ENCODE measurements at places on chromosomes 2 and 18.

- no peak for DNase-seq
Measured at GRCh38 chr18:27213123-27213717, 28.1 kb upstream of the CHST9 start.

DNA sequence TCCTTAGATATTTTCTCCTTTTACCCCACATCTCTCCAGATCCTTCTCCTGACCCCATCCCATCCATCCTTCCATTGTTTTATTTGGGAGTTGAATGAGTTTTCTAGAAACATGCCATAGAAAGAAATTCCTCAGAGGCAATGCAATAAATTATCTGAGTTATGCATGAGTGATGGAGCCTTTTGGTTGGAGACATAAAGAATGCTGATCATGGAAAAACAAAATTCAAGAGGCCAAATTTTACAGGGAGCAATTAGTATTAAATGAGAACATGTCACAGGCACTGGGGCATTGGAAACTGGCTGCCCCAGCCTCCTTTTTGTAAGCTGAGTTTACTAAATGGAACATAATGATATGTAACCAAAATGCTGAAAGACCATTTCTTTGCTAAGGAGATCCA lies 74.2 kb upstream of the LCLAT1 start:
- no peak for DNase-seq

DNA sequence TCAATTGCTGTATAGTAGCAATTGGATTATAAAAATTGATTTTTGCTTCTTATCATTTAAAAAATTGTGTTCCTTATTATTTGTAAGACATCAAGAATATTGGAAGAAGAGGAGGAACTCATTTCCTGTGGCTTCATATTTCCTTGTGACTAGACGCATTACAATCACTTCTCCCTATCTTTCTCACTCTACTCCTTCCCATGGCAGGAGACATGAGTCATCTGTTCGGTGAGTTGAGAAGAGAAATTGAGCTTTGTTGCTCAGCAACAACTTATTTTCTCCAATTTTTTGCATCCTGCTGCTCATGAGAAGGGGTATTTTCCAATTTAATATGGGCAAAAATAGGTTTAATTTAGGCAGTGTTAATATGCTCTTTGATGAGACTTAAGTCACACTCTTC lies 1783.9 kb downstream of the SUCLG1 start:
- DNase-seq: no peak

DNA sequence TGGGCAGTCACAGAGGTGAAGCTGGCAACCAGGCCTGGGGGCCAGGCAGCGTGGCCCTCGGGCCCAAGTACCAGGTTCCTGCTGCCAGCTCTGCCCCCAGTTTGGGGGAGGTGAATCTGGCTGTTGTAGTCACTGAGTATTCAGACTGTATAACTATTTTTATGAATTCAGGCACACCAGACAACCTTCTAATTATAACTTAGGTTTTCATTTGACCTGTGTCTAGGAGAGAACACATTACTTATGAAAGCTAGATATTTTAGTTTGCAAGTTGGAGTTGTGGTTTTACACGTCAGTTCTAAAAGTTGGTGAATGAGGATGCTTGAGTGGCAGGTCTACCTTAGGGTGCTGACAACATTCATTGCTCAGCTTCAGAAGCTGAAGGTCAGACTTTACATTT lies 71.7 kb downstream of the LIMS1 start:
- DNase-seq: no peak

DNA sequence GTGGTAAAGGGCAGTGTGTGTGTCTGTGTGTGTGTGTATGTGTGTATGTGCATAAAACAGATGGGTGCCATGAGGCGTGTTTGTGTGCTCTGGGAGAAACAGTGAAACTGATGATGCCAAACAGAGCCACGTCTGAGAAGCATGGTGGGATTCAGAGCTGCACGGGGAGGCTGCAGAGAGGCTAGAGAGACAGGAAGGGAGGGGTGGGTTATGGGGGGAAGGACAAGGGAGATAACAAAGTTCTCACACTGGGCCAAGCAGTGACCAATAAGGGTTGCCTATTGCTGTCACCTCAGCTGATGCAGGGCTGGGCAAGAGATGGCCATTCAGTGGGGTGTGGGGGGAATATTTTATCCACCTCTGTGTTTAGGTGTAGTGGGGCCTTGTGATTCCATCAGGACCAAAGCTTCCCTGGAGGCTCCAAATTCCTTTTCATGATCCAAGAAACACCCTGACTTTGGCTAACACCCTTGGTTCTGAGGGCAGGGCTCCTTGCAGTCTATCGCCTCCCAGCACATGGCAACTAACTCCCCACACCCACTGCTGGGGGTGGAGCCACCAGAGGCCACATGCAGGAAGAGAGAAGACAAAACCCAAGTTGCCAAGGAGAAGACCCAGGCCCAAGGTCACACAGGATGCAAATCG lies 54.2 kb upstream of the POMC start:
- no peak for DNase-seq

DNA sequence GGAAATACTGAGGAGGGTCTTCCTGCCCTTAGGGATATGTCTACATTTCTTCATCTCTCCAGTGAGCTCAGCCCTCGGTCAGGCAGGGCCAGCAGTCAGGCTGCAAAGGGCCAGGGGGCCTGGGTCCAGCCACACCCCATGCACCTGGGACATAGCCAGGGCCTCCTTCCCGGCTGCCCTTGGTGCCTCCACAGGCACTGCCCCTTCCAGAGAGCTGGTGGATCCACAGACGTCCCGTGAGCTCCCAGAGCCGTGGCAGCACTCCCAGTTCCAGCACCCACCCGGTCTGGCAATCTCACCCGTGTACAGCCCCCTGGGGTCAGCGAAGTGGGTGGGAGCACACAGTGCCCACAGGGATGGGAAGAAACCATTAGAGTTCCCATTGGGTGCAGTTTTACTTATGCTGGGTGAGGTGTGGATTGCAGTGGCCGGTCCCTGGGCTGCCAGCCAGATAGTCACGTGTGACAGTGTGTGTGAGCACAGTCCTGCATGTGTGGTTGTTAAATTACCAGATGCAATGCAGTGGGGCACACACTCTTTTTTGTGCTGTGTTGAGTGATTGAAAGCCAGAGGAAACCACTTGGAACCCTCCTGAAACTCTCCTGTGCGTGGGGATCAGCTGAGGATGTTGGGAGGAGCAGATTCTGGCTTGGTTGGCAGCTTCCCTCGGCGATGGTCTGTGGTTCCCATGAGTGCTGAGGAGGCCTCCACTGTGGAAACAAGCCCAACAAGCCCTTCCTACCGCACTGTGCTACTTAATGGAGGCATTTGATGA lies 131.0 kb downstream of the SNTG2 start:
- peak; percentile 59 for DNase-seq

DNA sequence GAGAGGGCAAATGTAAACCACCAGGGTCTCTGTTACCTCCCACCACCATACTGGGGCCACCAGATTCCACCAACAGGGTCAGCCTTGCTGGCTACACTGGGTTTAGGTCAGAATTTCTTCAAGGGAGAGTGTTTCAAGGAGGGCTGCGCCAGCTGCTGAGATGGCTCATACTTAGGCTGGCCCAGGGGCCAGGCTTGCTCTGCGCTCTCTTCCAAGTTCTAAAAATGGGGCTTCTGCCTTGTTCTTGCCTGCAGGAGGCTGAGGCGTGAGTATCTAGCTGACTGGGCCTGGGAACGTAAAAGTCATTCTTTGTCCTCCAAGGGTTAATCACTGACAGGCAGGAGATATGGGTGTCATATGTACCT lies 28.1 kb downstream of the MRPL33 start:
- peak; percentile 84 for DNase-seq

DNA sequence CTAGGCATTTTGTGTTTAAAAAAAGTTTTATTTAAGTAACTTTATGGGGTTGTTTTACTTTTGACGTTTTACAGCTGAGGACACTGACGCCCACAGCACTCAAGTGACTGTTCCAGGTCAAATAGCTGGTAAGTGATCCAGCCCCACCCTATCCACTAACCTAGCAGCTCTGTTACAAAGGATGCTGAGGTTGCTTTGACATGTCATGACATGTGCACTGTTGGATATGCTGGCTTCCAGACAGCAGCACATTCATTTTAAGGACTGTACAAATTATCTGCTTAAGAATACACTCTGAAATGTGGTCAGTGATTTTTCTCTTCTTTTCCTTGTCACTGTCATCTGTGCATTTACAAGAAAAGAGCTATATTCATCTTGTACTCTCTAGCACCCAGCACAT lies 417.5 kb downstream of the ZEB2 start:
- no peak for DNase-seq

DNA sequence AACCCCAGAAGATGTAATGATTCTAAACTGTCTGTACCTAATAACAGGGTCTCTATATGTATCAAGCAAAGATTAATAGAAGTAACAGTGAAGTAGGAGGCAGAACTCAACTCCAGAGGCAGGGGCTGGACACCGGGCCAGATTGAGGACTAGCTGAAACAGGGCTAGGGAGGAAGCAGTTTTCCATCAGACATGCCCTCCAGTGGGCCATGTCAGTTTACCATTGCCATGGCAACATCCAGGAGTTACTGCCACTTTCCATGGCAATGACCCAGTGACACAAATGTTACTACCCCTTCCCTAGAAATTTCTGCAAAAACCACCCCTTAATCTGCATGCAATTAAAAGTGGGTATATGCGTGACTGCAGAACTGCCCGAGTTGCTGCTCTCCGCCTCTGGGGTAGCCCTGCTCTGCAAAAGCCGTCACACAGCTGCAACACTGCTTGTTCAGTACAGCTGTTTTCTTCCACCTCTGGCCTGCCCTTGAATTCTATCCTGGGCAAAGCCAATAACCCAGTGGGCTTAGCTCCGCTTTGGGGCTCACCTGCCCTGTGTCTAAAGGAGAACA lies 58.7 kb downstream of the TMEM18 start:
- DNase-seq: no peak

DNA sequence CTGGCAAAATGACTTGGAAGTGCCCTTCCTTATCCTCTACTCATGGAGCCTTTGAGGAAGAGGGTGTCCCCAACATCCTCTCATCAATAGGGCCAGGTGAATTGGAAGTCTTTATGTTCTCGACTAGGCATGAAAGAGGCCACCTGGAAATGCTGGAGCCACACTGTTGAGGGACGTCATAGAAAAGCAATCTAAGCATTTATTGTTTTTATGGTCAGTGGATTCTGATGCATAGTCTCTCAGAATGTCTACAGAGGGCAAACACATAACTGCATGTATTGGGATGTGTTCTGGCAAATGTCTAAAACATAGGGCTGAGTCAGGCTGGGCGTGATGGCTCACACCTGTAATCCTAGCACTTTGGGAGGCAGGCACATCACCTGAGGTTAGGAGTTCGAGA lies 246.6 kb upstream of the SP5 start:
- DNase-seq: no peak

DNA sequence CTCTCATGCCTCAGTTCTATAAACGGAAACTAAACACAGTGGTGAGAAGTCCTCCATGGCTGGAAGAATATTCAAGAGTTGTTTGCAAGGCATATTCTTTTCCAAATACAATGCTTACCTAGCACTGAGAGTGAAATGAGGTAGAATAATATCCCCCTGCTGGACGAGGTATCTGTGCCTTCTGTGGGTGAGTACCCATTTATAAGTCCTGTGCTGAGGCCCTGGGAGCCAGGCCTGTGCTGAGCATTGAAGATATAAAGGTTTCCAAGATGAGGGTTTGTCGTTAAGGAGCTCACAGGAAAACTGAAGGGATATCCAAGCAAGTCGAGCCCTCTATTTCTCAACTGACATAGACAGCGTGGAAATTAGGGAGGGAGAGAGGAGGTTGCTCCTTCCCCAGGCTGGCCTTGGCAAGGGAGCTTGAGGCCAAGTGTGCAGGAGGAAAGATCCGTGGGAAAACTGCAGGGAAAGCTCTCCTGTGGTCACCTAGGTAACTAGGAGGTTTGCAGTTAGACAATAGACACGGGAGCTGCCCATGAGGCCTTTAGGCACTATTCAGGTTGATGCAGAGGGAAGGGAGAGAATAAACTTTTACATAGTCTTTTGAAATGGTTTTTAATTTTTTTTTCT lies 17.6 kb downstream of the PTPRM start:
- no peak for DNase-seq

DNA sequence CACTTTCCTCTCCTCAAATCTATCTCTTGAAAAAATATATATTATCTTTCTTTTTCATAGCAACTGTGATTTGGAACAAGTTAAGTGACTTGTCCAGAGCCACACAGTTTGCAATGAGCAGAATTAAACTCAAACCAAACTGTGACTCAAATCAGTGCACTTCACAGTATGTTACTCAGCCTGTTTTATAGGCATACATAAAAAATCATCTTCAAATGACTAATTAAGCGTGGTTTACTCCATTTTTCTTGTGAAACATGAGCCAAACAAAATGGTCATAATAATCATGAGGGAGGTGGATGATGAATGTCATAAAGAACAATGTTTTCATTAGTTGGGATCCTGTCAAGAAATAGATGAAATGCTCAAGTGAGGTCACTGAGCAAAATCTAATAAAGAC lies 6.1 kb upstream of the CCDC178 start:
- DNase-seq: no peak

- no peak for DNase-seq
Measured at GRCh38 chr2:210442457-210442856, 34.1 kb downstream of the LANCL1 start.

- DNase-seq: peak; percentile 88
Measured at GRCh38 chr18:55234366-55235093, 275.3 kb upstream of the CCDC68 start.

DNA sequence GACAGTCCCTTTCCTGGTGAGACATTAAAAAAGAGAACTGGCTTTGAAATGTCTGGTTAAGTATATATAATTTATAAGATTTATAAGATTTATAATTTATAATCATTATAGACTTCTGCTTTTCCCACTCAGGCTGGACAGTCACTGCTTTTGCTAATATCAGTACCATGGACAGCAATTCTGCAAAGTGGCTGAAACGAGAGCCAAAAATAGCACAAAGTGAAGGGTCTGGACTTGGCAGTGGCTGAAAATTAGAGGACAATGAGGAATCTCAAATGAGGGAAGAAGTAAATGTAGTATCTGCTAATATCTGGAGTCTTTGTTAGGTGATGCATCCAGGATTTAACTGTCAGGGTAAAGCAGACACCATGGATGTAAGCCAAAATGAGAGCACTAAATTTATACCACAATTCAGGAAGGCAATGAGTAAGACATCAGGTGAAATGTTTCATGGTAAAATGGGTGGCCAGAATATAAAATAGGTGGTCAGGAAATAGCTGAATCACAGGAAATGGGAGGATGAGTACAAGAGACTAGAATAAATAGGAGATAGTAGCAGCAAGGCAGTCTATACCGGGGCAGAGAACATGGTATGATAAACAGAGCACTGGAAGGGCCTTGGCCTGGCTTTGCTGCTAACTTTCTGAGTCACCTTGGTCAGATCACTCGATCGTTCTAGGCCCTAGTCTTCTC lies 39.6 kb upstream of the BOD1L2 start:
- peak; percentile 57 for DNase-seq

GRCh38 chr18:47883771-47884413 lies 46.6 kb downstream of the SMAD2 start:
- peak; percentile 77 for DNase-seq

All from GM23248 (cell line).